ENCODE measurements at places on chromosomes 12 and 14.

DNA sequence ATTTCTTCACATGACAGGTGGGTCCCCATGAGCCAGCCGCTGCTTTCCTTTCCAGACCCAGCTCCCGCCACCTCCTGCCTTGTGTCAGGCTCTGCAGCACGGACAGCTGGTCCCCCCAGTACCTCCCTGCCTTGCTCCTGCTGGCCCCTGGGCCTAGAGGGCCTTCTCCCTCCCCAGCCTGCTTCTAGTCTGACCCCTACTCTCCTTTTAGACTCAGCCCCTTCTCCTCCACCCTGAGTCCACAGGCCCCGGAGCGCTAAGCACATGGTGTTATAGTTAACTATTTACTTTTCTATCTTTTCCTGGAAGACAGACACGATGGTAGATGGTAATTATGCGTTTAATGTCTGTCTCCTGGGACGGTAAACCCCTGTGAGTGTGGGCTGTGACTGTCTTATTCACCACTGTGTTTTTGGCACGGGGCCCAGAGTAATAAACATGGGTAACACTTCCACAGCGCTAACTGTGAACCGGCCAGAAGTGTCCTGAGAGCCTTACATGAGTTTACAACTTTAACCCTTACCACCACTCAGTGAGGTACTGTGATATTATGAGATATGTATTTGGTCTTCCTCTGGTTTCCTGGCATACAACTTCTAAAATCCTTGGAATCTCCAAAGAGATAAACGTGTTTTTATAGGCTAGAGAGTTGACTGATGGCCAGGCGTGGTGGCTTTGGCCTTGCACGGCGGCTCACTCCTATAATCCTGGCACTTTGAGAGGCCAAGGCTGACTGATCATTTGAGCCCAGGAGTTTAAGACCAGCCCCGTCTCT is 41.2 kb downstream of the DGLUCY start:
- DNase-seq = peak; percentile 34

DNA sequence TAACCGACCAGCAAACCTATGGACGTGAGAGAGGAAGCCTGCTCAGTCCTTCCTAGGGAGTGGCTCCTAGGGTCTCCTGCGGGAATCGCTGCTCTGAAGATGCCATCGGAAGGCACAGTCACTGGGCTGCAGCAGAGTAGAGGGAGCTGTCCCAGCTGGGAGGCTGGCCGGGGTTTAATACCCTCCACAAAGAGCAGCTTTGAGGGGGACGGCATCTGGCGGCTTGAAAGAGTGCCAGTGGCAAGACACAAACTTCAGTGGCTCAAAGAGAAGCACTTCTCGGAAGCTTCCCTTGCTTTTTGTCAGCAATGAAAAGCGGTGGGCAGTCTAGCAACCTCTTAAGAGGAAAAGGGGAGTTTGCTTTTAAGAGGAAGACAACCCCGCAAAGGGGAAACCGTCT is 114.6 kb downstream of the TMEM132C start:
- DNase-seq = no peak

- peak; percentile 37 for DNase-seq
These were observed 52.2 kb downstream of the GOLGA5 start for GRCh38 chr14:92846162-92846897.

- DNase-seq = peak; percentile 22
These were observed at the start of gene LRRC43 for GRCh38 chr12:122182887-122183587. Gene LRRC43, plus strand, starts transcription at chr12:122183123. Its CDS starts 22 bp downstream, at chr12:122183145.

DNA sequence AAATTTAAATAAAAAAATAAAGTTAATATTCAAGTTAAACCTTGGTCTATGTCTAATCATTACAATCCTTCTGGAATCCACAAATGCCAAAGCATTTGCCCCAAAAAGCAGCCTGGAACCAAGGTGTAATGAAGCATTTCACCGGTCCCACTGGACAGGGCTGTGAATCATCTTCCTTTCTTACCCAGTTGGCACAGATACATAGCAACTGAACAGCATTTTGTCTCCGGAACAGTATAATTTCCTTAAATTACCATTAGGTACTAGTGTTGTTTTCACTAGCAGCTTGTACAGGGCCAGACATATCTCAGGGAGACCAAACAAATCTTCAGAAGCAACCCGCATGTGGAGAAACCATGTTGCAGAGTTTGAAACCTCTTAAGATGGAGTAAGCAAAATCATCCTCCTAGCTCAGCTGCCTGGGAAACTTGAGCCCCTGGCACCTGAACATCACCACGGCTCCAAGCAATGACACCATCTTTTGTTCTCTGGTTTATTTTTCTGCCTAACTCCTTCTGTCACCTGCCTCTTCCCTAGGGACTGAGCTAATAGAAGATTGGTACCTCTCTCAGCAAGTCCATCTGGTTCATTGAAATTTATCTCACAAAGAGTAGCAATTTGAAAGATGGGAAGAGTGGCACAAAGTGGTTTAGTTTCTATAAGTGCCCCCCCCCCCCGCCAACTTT is 17.9 kb upstream of the MDM1 start:
- DNase-seq = no peak

DNA sequence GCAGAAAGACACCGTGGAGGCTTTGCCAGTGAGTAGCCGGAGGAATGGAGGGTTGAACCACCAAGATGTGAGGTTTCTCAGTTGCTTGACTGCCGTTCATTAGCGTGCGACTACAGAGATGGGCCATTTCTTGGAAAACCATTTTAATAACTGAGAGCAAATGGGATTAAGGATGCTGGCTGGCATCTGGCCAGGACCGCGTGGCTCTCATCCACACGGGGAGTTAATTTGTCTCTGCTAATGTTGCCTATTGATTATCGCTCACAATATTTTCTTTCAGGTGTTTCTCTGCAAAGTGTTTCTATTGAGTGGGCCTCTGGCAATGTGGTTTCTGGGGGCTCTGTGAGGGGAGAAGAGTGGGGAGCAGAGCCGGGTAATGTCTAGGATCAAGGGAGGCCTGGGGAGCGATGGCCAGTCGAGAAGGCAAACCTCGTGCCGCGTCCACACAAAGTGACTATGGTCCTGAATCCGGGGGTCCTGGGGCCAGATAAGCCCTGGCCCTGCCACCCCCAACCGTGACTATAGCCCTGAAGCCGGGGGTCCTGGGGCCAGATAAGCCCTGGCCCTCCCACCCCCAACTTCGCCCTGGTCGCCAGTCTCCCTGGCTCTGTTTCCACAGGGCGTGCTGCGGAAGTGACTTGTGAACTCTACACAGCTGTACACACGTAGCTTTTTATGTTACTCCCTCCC is 110.6 kb downstream of the PRMT8 start:
- no peak for DNase-seq

DNA sequence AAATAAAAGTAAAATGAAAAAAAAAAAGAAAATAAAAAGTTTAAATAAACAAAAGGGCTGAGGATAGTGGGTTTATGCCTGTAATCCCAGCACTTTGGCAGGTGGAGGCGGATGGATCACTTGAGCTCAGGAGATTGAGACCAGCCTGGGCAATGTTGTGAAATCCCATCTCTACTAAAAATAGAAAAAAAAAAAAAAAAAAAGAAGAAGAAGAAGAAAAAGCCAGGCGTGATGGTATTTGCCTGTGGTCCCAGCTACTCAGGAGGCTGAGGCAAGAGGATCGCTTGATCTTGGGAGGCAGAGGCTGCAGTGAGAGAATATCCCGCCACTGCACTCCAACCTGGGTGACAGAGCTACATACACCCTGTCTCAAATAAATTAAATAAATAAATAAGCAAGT is 3.9 kb downstream of the TAOK3 start:
- no peak for DNase-seq

DNA sequence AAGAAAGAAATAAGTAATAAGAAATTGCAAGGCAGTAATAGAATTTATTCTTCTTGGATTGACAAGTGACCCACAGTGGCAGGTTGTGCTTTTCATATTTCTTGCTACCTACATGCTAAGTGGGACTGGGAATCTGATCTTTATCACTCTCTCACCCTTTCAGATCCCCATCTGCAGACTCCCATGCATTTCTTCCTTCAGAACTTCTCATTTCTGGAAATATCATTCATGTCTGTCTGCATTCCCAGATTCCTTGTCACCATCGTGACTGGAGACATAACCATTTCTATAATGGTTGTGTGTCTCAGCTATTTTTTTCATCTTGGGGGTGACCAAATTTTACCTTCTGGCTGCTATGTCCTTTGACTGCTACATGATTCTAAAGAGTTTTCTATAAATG is 4.0 kb upstream of the OR6C65 start:
- no peak for DNase-seq

DNA sequence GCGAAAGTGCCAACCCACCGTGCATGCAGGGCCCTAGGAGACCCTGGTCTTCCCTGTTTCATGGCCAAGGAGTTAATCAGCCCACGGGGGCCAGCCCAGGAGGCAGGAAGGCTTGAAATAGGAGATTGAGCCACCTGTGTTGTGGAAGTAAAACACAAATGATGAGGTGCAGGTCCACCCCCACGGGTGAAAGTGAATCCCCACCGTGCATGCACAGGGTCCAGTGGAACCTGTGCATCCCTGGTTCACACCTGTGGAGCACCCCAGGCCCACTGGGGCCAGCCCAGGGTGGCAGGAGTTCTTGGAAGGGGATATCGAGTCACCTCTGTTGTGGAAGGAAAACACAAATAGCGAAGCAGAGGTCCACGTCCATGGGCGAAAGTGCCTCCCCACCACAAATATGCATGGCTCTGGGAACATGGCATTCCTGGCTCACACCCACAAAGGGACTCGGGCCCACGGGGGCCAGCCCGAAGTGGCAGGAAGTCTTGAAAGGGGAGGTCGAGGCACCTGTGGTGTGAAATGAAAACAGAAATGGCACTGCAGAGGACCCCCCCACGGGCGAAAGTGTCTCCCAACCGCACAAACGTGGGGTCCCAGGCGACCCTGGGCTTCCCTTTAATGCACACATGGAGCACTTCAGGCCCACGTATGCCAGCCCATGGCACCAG is 381.5 kb downstream of the ALG10 start:
- DNase-seq = peak; percentile 1

DNA sequence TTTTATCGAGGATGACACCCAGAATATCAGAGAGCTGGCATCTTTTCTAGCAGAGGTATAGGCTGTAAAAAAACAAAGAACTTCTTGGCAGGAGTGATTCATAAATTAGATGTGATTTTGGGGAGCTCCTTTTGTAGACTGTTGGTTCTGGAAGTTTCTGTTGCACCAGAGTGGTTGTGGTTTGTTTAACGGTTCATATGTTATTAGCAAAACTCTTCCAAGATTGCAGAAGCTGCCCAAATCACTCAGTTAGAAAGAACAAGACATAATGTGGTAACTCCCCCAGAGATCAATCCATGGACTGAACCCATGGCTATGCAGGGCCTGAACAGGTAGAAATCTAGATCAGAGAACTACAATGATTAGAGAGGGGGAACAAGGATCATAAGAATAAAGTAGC is 6.7 kb upstream of the RNASE10 start:
- no peak for DNase-seq

DNA sequence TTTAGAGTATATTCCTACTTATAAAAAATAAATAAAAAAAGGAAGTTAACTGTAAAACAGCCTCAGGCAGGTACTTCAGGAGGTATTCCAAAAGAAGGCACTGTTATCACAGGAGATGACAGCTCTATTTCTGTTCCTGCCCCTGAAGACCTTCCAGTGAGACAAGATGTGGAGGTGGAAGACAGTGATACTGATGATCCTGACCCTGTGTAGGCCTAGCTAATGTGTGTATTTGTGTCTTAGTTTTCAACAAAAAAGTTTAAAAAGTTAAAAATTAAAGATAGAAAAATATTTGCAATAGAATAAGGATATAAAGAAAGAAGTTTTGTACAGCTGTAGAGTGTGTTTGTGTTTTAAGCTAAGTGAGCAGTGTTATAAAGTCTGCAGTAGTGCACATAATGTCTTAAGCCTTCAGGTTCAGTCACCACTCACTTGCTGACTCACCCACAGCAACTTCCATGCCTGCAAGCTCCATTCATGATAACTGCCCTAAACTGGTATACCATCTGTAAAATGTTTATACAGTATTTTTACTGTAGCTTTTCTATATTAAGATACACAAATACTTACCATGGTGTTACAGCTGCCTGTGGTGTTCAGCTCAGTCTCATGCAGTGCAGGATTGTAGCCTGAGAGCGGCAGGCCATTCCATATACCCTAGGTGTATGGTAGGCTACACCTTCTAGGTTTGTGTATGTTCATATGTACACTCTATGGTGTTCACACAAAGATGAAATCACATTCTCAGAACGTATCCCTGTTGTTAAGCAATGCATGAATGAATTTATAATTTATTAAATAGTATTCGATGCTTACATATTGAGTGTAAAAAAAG is 121.1 kb downstream of the ANO6 start:
- no peak for DNase-seq

DNA sequence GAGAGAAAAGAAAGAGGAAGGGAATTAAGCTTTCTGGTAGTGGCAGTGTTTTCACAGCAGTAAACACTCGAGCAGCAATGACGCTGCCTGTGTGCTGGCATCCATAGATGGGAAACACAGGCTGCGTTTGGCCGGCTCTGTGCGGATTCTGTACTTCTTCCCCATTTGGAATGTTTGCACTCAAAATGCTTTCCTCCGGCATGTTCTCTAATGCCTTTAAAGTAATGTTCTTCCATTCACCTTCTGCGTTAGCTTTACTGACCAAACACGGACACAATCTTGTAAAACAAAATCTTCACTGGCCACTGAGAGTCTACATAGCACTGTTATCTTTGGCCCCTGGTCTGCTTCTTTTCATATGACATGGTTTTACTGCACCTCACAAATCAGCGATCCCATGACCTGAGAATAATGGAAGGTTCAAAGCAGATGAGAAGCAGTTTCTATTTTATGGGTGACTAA is 31.4 kb downstream of the DCP1B start:
- no peak for DNase-seq

- no peak for DNase-seq
These were observed 87.0 kb downstream of the SAMD4A start for GRCh38 chr14:54653712-54654469.

All from CD4-positive, alpha-beta T cell treated with Interferon alpha-2 for 1 hour (primary cell).